ENCODE measurements at places on chromosomes 4 and X.

DNA sequence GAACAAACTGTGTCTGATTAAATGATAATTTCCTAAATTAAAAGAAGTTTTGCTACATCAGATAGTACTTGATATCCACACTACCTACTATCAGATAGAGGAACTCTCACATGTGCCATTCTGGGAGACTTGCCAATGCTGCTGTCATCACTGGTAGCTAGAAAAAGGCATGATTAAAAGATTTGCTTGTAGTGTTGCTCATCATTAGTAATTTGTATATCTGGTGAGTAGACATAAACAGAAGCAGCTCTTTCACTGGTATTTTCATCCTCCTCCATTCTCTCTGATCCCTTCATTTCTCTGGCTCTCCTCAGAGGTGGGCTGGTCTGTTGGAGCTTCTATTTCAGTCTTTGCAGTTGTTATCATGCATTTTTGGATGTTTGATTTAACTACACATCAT lies 56.0 kb downstream of the SPRY1 start:
- DNase-seq: no peak

- DNase-seq: peak; percentile 71
Measured at GRCh38 chr4:147480891-147481576, at the start of gene EDNRA. EDNRA (plus strand) TSS chr4:147481097; CDS start chr4:147485682, 4,585 bp downstream.

- DNase-seq: peak; percentile 96
Measured at GRCh38 chr4:151957153-151957552, 196.3 kb upstream of the GATB start.

- peak; percentile 73 for DNase-seq
Measured at GRCh38 chr4:88573995-88574394, 18.3 kb upstream of the HERC3 start.

- DNase-seq: no peak
Measured at GRCh38 chr4:11214281-11214680, 214.4 kb downstream of the HS3ST1 start.

DNA sequence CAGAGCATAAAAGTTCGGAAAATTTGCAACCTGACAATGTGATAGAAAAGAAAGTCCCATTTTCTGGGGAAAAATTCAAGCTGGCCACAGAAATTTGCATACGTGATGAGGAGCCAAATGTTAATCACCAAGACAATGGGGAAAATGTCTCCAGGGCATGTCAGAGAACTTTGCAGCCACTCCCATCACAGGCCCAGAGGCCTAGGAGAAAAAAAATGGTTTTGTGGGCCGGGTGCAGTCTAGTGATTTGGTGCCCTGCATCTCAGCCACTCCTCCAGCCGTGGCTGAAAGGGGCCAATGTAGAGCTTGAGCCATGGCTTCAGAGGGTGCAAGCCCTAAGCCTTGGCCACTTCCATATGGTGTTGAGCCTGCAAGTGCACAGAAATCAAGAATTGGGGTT lies 71.2 kb downstream of the CHRNA9 start:
- DNase-seq: no peak

DNA sequence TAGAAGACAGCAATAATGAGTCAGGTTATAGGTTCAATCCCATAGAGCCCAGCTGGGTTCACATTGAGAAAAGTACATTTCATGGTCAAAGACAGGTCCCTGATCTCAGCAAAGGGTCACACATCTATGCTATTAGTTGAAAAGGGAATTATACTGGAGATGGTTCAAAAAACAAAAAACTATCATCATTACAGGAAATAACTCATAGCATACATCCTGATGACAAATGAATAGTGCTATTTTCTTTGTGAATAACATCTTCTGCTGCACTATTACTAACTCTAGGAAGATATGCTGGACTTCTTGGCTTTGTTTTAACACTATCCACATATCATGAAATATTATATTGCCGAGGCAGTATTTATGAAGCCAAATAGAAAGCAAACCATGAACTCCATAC lies 202.5 kb upstream of the MAB21L2 start:
- DNase-seq: no peak

DNA sequence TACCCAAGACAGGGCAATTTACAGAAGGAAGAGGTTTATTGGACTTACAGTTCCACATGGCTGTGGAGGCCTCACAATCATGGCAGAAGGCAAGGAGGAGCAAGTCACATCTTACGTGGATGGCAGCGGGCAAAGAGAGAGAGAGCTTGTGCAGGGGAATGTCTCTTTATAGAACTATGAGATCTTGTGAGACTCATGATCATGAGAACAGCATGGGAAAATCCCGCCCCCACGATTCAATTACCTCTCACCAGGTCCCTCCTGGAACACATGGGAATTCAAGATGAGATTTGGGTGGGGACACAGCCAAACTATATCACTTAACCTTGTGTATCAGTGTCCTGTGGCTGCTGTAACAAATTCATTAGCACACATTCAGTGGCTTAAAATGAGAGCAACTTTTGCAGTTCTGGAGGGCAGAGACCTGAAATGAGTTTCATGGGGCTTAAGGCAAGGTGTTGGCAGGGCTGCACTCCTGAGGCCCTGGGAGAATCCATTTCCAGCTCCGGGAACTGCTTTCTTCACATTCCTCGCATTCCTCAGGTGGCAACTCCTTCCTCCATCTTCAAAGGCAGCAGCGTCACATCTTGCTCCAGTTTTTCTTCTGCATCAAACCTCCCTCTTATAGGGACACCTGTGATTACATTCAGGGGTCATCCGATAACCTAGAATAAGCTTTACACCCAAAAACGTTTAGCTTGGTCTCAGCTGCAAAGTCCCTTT lies 22.3 kb upstream of the NSG1 start:
- DNase-seq: peak; percentile 78

- DNase-seq: no peak
Measured at GRCh38 chrX:29082558-29082957, 495.3 kb downstream of the IL1RAPL1 start.

DNA sequence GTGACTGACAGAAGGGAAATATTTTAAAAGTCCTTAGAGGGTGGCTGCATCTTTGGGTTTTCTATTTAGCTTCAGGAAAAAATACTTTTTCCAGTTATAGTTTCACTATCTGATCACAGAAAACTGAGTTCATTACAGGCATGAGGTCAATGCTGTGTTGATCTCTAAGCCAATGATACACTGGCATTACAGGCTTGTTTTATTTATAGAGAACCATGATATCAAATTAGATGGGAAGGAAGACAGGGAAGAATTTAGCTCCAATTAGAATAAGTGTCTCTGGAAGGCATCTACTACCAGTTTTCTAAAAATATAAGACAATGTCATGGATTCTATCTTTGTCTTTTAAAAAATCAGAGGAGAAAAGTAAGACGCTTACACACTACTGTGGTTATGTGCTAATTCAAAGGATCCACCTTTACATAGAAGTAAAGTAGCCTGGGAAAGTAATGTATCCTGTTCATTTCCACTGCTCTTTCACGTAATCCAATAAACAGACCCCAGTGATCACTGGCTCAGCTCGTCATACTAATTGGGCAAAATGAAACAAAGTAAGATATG lies 344.5 kb upstream of the PPARGC1A start:
- DNase-seq: no peak

- DNase-seq: no peak
Measured at GRCh38 chr4:2083116-2083825, 24.1 kb downstream of the NAT8L start.

DNA sequence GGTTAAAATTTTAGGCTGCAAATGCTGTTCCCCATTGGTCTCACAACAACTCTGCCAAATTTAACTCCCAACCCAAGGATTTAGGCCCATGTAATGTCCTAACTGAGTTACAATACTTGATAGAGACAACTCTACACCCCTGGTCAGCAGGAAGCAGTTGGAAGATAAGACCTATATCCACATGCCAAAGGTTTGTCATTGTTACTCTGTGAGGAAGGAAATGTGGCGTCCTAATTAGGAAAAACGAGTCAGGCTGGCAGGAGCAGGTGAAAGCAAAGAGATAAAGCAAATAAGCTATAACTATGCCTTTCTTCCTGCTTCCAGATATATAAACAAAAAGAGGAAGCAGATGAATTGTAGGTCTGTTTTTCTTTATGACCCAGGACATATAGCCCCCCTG lies 69.1 kb downstream of the SPIN4 start:
- peak; percentile 48 for DNase-seq

DNA sequence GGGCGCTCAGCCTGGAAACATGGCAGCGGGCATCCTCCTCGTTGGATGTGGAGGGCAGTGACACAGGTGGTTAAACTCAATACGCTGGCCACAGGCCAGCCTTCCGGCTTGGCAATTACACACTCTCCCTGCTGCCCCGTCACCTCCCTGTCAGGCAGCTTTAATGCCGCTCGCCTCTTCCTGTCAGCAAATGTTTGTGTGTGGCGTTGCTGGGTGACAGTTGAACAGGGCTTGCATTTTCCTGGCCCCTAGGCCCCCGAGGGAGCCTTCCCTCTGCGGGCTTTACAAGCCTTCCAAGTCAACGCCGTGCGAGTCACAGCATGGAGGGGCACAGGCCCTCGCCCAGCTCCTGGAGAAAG lies 620.0 kb downstream of the BCOR start:
- DNase-seq: peak; percentile 45

GRCh38 chr4:96558466-96558865 lies 718.6 kb downstream of the PDHA2 start:
- no peak for DNase-seq

- no peak for DNase-seq
Measured at GRCh38 chrX:110060846-110061537, 58.1 kb downstream of the TMEM164 start.

DNA sequence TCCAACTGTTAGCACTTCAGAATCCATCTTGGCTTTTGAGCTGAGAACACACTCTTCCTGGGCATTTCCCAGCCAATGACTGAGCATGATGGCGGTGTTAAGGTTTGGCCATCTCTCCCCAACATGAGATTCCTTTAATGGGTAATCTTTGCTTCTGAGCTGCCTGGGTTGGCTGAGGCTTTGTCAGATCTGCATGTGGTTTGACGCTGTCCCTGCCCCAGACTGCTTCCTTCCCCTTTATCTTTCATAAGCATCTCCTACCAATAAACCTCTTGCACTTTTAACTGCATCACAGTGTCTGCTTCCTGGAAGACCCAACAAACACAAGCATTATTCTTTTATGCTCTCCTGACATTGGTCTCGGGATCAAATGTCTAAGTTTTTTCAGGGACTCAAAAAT lies 31.5 kb upstream of the DIPK2B start:
- DNase-seq: no peak

DNA sequence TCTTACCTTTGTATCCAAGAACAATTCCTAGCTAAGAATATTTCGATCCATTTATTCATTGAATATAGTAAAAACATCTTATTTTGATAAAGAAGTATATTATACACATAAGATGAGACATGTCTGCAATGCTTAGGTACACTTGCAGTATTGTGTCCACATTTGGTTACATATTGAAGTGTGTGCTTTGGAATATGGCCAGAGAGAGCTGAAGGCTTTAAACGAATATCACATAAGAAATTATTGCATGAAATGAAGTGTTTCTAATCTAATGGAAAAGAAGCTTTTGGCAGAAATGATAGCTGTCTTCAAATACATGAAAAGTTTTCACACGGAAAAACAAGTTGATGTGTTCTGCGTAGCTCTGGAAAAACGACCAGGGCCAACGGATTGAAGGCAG lies 516.1 kb upstream of the ZFP42 start:
- no peak for DNase-seq

DNA sequence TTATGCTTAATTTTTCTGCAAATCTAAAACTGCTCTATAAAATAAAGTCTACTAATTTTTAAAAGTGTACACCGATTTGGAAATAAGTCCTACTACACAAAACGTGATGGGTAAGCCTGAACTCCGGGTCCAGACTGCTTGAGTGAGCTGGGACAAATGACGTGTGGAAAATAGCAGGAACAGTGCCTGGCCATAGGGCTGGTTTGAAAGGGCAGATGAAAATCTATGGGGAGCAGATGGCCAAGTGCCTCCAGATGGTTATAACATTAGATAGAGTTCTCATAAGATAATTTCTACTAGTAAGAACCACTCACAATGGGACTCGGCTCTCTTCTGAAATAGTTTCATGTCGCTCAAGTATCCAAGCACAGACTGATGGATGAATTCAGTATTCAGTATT lies 52.5 kb downstream of the F11 start:
- DNase-seq: no peak

DNA sequence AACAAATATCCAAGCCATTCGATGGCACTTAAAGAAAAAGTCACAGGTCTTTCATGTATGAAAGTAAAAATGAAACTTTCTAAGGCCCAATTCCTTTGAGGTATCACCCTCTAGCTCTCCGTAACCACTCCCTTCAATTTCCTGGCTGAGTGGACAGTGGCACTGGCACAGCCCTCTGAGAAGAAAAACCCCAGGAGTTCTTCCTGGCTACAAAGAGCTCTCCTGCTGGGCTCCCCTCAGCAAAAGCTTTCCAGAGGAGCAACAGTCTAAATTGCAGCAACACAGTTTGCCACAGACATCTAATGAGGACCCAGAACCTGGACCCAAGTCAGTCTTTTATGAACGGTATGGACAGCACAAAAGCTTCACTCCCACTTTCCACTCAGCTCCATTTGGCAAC lies 71.8 kb downstream of the FUNDC1 start:
- DNase-seq: no peak

DNA sequence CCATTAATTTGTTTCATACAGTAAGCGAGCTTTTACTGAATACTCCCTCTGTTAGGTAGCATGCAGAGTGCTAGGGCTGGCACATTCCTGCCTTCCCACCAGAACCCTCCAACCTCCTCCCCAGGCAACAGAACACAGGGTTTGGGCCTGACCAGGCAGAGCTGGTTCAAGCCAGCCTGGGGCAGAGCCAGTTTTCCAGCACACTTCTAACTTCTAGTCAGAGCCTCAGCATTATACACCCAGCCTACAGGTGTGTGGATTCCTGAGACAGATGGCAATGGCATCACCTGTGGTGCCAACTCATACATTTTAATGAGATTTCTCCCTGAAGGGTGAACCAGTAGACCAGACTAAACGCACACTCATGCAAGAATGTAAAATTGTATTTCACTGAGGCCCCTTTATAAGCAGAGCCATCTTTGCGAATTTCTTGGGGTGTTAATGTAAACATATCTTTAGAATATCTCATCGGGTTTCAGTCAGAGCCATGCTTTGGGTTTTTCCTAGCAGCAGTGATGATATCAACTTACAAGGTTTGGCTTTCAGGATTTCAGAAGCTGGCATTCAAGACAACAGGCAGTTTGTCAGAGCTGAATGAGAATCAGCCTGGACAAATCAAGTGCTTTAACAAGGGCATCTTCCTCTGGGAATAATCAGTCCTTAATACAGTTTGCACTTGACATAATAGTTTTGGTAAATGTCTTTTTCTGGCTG lies 92.0 kb downstream of the GATB start:
- no peak for DNase-seq

GRCh38 chr4:154743683-154744340 lies at the start of gene LRAT:
LRAT (plus strand) TSS chr4:154744000; CDS start chr4:154744327, 327 bp downstream.
- DNase-seq: peak; percentile 81

GRCh38 chr4:76197031-76197743 lies 16.4 kb downstream of the SCARB2 start:
- no peak for DNase-seq

DNA sequence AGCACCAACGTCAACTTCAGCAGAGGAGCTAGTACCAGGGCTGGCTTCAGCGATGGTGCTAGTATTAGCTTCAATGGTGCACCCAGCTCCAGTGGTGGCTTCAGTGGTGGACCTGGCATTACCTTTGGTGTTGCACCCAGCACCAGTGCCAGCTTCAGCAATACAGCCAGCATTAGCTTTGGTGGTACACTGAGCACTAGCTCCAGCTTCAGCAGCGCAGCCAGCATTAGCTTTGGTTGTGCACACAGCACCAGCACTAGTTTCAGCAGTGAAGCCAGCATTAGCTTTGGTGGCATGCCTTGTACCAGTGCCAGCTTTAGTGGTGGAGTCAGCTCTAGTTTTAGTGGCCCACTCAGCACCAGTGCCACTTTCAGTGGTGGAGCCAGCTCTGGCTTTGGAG lies 8.3 kb downstream of the TRO start:
- no peak for DNase-seq
